ENCODE measurements at places on chromosomes 5 and 9. TPM values are rescaled to one million over a fixed set of nuclear protein-coding genes. Genes with fewer than 3 reads are reported as not detected.

GRCh38 chr5:108101130-108101529 is 280.8 kb downstream of the FBXL17 start:
- no peaks in the 10 kb centered on the region for H3K4me1 ChIP-seq
- H3K27me3 ChIP-seq: no peaks in the 10 kb centered on the region
- no peaks in the 10 kb centered on the region for H3K36me3 ChIP-seq
- no peak overlapping the region for H3K4me3 ChIP-seq
- DNase-seq: no peak

DNA sequence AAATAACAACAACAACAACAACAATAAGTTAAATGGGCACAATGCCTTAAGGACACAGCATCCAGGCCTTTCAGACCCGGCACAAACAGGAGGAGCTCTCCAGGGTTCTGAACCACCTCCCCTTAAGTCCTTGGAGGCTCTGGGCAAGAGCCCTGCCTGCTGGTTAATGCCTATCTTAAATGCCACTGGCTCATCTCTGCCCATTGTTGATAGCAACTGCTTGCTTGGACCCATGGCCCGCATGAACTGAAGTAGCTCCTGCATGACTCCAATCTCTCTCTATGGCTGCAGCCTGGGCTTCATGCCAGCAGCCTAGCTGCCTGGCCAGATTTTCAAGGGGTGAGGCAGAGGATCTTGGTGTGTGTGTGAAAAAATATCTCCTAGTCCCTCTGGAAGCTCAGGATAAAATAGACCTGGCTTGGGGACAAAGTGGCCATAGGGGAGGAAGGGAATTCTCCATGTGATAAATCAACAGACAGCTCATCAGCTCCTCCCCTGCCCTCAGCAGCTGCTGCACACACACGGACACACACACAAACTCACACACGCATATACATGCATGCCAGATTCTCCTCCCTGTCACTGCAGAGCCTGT is 27.4 kb downstream of the FAM219A start:
- no peak overlapping the region for H3K4me3 ChIP-seq
- DNase-seq: peak; percentile 56
- H3K27me3 ChIP-seq: no peaks in the 10 kb centered on the region
- H3K27ac ChIP-seq: no peak overlapping the region

DNA sequence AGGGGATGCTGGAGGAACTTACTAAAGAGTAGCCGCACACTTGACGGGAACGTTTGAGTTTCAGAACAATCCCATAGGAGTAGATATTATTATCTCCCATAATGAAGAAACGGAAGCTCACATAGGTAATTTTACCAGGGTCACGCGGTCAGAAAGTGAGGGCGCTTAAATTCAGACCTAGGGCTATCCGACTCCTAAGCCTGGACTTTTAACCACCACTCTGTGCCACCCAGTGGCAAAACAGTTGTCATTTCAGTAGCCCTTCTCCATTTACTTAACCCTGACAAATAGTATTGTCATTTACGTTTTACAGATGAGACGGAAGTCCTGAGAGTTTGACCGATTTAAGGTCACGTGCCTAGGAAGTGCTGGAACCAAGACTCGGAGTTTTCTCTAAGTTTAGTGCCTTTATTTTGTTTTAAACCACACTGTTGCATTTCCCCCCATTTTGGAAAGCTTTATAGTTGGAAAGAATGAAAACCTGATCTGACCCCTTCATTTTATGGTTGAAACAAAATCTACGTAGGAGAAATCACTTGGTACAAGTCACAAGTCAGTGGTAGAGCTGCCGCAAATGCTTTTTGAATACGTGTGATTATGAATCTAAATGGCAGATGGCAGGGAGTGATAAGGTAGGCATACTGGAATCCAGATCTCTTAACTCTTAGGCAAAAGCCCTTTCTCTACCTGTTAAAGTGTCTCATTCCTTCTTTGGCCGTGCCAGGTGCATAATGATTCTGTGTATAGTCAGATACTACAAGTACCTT is 650 bp downstream of the MRRF start:
- H3K27me3 ChIP-seq: no peaks in the 10 kb centered on the region
- H3K36me3 ChIP-seq: no peaks in the 10 kb centered on the region
- H3K4me3 ChIP-seq: peak overlapping the region; percentile 87
- H3K27ac ChIP-seq: peak overlapping the region; percentile 88

DNA sequence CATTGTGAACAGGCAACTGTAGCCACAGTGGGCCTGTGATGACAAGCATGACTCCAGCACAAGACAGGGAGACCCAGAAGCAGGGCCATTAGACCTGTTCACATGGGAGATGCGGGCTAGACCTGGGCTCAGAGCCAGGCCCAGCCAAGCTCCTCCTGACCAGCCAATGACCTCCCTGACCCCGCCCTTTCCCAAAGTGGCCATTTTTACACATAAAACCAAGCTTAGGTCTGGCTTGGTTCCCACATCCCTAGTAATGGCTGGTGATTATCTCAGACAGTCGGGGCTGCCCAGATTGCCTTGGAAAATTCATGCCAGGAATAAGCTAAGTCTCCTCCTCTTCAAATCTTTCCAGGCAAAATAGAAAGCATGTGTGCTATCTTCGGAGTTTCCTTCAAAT is 94.1 kb downstream of the FRMD3 start:
- peaks cover 28% of the 10 kb centered on the region for H3K4me1 ChIP-seq
- H3K4me3 ChIP-seq: no peak overlapping the region
- H3K27ac ChIP-seq: no peak overlapping the region
- peak; percentile 45 for DNase-seq
- no peaks in the 10 kb centered on the region for H3K27me3 ChIP-seq

GRCh38 chr9:114774524-114774923 is 31.3 kb downstream of the TNFSF15 start:
- H3K36me3 ChIP-seq: no peaks in the 10 kb centered on the region
- H3K4me3 ChIP-seq: no peak overlapping the region
- H3K4me1 ChIP-seq: no peaks in the 10 kb centered on the region
- no peak overlapping the region for H3K27ac ChIP-seq
- no peaks in the 10 kb centered on the region for H3K27me3 ChIP-seq
- DNase-seq: no peak

GPR21 gene
- 6.7 TPM for total RNA-seq

ADGRD2 gene
- total RNA-seq: 0.31 TPM

NR5A1 gene
- 43.5 TPM for total RNA-seq

ARL14EPL gene
- total RNA-seq: not detected

CD14 gene
- 41.1 TPM for total RNA-seq
